ENCODE measurements at places on chromosomes 1 and 21.

DNA sequence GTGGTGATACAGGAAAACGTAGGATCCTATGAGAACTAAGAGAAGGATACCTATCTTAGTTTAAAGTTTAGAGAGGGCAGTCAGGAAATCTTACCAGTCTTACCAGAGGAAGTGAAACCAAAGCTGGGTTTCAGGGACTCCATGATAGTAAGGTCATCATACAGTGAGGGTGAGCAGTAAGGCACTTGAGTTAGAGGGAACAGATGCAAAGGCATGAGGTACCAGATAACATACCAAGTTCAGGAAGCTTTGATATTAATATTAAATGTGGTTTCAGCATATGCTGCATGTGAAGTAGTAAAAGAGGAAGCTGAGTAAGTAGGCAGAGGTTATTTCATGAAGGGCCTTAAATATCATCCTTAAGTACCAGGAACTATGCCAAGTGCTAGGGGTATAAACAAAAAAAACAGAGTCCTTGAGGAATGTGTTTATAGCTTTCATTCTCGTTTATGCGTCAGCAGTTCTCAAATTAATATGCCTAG is 16.9 kb downstream of the ATG4C start:
- no peak for DNase-seq

DNA sequence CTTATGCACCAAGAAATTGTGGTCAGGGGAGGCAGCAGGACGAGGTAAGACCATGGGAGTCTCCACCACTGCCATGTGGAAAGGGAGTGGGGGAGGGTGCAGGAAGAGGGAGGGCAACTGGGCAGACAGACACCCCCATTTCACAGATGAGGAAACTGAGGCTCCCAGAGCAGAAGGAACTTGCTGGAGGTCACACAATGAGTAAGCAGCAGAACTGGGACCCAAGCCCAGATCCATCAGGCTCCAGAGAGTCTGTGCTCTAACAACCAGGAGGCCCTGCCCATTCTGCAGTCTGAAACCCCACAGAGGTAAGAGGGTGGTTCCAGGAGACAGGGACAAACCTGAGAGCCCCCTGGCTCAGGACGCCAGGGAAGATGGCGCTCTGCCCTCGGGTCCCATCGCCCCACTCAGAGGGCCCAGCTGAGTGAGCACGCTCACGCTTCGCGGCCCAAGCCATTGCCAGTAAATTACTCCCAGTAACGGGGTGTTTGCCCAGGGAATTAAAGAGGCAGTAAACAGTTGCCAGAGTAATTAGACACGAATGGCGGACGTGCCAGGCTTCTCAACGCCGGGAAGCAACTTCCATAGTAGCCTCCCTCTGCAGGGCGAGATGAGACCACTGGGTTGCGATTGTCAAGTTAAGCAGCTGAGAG is 59.2 kb downstream of the MATN1 start:
- DNase-seq = no peak

DNA sequence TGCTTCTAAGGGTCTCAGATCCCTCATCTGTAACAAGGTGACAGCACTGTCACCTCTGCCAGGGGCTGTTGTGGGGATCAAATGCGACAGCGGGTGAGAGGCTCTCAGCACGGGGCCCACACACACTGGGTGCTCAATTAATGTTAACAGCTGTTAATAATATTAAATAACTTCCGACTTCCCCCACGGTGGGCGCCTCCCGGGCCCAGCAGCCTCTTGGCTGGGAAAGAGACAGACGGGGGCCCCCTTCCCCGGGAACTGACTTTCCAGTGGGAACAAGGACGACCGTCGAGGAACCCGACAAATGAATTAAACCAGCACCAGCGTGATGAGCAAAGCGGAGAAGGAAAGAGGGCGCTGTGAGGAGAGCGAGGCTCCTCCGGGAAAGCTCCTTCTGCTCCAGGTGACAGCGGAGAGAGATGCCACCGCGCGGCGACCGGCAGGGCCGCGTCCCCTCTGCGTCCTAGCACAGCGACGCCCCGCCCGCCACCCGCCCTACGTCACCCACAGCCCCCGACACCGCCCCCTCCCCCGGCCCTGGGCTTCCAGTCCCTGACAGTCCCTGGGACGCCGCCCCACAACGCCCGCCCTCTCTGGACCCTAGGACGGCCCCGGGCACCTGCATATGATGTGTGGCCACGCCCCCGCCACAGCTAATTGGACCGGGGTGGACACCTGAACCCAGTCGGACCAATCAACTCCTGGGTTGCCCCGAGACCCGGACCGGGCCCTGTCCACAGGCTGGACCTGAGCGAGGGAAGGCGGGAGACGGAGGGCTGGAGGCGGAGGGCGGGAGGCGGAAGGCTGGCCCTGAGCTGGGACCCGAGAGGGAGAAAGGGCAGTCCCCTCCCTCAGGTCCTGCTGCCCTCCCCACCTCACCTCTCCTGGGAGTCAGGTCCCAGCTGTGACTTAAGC is 38.2 kb downstream of the MATN1 start:
- no peak for DNase-seq

DNA sequence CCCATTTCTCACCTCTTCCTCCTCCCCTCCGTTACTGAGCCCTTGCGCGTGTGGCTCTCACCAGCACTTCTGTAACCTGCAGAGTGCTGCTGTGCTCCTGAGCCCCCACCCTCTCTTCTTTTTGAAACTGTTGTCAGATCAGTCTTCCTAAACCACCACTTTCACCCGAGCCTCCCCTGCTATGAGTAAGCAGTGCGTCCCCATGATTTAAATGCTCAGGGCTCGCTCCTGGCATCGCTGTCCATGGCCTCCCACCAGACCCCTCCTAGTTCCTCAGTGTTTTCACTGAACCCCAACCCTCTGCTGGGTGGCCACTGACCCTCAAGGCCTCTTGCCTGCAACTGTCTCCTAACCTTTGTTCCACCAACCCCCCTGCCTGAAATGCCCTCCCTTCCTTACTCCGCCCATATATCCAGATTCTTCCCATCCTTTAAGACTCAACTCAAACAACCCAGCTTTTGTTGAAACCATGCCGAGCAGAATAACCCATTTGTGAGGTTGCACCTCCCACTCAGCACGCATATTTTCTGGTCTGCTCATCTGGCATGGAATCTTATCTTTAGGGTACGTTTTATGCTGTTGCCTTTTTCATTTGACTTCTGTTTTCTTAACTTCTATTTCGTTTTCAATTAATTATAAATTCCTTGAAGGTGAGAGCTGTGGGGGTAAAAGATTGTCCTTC is 64.5 kb upstream of the FAM3B start:
- DNase-seq = no peak

GRCh38 chr1:91653183-91653582 is 152.5 kb downstream of the CDC7 start:
- no peak for DNase-seq

GRCh38 chr1:148317288-148317985 is 165.4 kb upstream of the NBPF11 start:
- DNase-seq = no peak

GRCh38 chr1:244011786-244012185 is 39.3 kb upstream of the ZBTB18 start:
- DNase-seq = no peak

DNA sequence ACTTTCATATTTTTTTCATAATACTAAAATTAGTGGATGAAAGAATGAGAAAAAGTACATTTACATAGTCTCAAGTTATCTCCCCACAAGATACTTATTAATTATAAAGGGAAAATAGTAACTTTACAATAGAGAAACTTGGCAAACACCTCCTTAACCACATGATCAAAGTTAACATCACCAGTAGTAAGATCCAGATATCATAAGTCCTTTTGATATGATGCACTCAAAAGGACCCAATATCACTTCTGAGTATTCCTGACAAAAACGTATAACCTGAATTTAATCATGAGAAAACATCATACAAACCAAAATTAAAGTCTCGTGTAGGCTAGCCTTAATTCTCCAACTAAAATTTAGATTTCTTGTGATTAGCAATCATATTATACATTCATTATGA is 67.4 kb downstream of the LYST start:
- no peak for DNase-seq

- no peak for DNase-seq
Observed at GRCh38 chr1:84571150-84571535, 3.1 kb downstream of the CTBS start.

DNA sequence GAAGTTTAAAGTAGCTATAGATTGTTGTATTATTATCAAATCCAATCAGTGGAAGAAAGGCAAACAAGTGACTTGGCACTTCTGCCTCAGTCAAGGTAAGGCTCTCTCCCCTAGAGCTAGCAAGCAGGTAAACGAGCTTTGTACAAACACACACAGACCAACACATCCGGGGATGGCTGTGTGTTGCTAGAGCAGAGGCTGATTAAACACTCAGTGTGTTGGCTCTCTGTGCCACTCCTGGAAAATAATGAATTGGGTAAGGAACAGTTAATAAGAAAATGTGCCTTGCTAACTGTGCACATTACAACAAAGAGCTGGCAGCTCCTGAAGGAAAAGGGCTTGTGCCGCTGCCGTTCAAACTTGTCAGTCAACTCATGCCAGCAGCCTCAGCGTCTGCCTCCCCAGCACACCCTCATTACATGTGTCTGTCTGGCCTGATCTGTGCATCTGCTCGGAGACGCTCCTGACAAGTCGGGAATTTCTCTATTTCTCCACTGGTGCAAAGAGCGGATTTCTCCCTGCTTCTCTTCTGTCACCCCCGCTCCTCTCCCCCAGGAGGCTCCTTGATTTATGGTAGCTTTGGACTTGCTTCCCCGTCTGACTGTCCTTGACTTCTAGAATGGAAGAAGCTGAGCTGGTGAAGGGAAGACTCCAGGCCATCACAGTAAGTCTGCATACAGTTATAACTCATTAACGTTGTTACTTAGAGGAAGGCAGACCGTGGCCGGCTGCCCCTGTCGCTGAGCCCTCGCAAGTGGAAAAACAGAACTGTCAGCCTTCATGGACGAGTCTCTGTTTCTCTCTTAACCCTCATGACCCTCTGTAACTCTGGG is at the start of gene PALMD:
TSS of gene PALMD (plus strand) at position 415 of the 833 bp plus-strand sequence. CDS start at position 620, 205 bp downstream.
- DNase-seq = no peak

DNA sequence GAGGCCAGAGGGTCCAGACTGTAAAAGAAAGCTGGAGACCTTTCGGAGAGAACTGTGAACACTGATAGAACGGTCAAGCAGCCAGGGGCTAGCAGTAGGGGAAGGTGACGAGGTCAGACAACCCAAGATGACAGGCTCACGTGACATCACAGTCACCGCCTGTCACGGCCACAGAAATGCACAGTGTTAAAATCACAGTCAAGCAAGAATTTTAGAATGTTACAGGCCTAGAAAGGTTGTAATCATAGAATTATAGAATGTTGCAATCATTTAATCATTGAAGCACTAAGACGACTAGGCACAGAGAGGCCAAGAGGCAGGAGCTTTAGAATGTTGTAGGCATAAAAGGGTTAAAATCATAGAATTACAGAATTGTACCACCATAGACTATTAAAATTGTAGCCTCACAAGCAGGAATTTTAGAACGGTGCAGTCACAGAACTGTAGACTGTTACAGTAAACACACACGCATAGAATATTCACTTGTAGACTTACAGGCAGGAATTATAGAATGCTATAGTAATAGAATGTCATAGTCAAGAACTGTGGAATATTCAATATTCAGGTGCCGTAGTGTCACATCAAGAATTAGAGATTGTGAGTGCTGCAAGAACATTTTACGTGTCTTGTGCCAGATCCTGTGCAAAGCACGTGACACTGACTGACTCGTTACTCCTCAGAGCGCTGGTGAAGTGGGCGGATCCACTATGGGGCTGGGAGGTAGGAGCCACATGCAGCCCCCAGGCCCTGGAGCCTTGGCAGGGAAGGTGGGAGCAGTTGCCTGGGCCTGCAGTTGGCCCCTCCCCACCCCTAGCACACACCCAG is 118.1 kb downstream of the EPHB2 start:
- DNase-seq = no peak

GRCh38 chr1:162632698-162633080 is 425 bp downstream of the DDR2 start:
- DNase-seq = no peak

DNA sequence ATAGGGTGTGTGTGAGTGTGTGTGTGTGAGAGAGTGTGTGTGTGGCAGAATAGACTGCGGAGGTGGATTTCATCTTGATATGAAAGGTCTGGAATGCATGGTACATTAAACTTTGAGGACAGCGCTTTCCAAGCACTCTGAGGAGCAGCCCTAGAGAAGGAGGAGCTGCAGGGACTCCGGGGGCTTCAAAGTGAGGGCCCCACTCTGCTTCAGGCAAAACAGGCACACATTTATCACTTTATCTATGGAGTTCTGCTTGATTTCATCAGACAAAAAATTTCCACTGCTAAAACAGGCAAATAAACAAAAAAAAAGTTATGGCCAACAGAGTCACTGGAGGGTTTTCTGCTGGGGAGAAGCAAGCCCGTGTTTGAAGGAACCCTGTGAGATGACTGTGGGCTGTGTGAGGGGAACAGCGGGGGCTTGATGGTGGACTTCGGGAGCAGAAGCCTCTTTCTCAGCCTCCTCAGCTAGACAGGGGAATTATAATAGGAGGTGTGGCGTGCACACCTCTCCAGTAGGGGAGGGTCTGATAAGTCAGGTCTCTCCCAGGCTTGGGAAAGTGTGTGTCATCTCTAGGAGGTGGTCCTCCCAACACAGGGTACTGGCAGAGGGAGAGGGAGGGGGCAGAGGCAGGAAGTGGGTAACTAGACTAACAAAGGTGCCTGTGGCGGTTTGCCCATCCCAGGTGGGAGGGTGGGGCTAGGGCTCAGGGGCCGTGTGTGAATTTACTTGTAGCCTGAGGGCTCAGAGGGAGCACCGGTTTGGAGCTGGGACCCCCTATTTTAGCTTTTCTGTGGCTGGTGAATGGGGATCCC is 18.3 kb upstream of the HDAC1 start:
- DNase-seq = peak; percentile 2

DNA sequence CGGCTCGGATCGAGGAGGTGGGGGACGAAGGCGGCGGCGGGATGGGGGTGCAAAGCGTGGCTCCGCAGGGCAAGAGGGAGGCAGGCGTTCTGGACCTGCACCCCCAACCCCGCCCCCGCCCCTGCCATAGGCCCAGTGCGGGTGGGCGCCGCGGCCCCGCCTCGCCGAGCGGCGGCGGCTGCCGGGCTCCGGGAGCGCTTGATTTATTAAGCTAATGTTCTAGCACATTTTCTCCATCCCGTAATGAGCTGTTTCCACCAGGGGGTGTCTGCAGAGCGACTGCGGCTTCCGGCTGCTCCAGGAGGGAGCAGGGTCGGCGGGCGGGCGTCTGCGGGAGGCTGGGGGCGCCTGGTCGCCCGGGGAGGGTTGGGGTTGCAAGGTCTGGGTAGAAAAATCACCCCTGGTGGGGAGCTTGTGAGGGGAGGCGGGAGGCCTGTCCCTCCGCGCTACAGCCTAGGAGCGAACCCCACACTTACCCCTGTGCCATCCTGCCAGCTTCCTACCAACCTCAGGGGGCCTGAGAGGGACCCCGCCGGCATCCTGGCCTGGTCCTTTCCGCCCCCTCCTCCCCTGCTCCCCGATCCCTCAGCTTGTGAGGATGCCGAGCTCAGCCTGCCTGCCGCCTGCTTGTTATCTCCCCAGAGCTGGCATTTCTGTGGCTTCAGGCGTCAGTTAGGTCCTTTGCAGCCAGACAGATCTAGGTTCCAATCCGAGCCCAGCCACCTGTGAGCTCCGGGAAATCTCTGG is 48.5 kb upstream of the ACOT11 start:
- no peak for DNase-seq
